Calu3 (cell line): ENCODE measurements at places on chromosomes 13 and 19.

DNA sequence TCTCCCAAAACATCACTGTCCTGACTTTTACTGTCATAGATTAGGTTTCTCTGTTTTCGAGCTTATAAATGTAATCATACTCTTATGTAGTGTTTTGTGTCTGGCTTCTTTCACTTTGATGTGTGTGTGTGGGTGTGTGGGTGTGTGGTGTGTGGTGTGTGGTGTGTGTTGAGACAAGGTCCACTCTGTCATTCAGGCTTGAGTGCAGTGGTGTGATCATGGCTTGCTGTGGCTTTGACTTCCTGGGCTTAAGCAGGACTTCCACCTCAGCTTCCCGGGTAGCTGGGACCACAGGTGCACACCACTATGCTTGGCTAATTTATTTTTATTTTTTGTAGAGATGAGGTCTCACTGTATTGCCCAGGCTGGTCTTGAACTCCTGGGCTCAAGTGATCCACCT lies 59.6 kb downstream of the PDS5B start:
- DNase-seq, result no peak

DNA sequence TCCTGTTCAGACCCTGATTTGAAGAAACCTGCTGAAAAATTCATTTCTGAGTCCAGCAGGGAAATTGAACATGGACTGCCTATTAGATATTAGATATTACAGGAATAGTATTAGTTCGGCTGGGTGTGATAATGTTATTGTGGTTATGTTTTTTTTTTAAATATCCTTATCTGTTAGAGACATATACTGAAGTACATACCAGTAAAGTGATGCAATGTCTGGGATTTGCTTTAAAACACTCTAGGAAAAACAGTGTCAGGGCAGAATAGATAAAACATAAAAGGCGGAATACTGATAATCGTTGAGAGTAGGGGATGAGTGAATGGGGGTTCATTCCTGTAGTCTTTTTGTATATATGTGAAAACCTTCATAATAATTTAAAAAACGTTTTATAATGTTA lies 28.7 kb upstream of the AMER2 start:
- DNase-seq, result no peak

DNA sequence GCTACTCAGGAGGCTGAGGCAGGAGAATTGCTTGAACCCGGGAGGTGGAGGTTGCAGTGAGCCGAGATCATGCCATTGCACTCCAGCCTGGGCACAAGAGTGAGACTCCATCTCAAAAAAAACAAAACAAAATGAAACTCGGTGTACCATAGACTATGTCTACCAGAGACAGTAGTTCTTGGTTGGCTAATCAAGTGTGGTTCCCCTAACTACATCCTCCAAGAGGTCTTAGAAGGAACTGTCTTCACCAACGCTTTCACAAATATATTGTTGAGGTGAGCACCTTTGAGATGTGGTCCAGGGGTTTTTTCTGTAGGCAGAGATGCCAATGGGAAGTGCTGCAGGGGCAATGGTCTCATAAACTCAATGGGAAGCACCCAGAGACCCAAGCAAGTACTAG lies 48.0 kb downstream of the RFC3 start:
- no peak for DNase-seq

- DNase-seq, result no peak
These were observed 29.3 kb downstream of the TFDP1 start for GRCh38 chr13:113613789-113614379.

GRCh38 chr19:51586103-51586728 lies 15.1 kb downstream of the ZNF175 start:
- no peak for DNase-seq

- DNase-seq, result no peak
These were observed 93.2 kb downstream of the TUBA3C start for GRCh38 chr13:19088416-19088815.

GRCh38 chr19:4139614-4140236 lies 13.7 kb upstream of the CREB3L3 start:
- DNase-seq, result peak; percentile 83

DNA sequence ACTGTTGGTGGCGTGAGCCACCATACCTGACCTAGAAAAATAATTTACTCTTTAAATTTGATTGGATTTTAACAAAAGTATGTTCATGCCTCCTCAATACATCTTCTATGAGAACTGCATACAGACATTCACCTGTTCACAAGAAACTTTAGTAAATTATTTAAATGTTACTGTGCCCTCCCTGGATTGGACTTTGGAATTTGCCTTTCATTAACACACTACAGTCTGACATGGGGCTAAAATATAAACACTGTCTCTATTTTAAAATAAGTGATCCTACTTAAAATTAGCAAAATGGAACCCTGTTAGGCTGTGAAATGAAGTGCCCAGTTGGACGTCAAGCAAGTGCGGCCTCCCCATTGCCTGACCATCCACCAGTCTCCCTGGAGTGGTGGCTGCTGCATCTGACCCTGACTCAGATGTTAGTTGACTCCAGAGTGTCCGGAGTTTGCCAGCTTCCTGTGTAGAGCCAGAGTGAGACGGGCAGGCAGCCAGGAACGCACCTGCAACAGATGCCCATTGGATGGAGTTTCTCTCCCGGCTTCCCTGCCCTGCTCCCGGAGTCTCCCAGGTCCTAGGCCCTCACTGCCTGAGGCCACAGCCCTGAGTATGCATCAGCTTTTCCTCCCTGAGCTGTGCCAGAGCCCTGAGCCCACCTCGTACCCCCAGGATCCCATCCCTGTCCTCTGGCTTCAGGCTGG lies 45.9 kb upstream of the ATP11A start:
- DNase-seq, result peak; percentile 17

GRCh38 chr13:45333977-45334922 lies 6.7 kb downstream of the TPT1 start:
- no peak for DNase-seq

DNA sequence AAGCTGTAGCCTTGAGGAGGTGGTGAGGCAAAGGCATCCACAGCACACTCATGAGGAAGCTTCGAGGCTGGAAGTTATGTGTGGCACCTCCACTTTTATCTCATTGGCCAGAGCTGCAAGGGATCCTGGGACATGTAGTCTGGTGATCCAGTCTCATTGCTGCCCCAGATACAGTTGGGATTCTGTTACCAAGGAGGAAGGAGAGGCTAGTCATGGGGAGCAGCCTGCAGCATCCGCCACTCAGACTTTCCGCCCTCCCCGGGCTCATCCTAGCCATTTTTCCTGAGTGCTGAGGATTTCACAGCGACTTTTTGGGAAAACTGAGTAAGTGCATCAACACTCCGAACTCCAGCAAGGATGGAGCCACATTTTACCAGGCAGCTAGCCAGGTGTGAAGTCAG lies 74.4 kb downstream of the DPF1 start:
- DNase-seq, result no peak

DNA sequence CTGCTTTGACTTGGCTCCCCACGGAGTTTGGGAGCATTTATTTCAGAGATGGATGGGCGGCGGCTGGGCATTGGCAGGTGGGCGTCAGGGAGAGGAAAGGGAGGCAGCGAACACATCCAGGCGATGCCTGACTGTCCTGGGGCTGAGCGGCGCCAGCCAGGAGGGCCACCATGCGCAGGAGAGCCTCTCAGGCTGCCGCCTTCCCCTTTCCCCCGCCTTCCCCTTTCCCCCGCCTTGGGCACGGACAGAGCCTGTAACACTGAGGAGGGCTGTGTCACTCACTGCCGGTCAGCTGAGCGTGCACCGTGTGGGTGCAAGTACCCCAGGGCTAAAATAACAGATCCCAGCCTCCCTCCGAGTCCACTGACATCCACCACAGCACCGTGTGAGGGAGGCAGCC lies 11.4 kb downstream of the MCF2L start:
- DNase-seq, result no peak

DNA sequence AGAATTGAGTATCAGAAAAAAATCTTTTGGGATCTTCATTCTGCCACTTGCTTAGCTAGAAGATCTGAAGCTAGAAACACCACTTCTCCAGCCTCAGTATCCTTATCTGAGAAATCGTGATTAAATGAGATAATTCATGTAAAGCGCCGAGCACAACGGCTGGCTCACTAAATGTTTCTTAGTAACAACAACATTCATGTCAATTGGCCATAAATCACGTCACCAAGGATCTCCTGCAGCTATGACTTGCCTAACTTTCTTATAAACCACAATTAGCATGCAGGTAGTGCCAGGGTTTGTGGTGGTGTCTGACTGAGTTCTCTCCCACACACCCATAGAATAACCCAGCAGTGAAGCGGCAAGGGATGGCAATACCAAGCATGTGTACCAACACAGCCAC lies 501.3 kb downstream of the EFNB2 start:
- DNase-seq, result no peak

GRCh38 chr19:23527797-23528196 lies 132.5 kb upstream of the ZNF91 start:
- no peak for DNase-seq

DNA sequence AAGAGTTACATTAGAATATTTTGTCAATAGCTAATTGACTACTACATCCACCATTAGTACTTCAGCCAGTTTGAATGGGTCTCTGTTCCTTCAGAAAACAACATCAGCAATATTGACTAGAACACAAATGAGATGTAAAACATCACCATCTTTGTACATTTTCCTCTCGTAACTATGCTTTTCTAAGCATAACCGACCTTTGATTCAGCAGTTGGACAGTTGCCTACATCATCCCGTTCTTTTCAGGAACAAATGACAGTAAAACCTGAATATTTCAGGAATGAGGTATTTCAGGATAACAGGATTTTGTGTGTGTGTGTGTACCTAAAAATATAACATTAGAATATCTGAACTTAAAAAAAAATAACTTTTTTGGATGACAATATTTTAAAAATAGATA lies 60.9 kb downstream of the STARD13 start:
- DNase-seq, result no peak

GRCh38 chr19:56491399-56491798 lies 14.3 kb upstream of the ZNF667 start:
- DNase-seq, result no peak

DNA sequence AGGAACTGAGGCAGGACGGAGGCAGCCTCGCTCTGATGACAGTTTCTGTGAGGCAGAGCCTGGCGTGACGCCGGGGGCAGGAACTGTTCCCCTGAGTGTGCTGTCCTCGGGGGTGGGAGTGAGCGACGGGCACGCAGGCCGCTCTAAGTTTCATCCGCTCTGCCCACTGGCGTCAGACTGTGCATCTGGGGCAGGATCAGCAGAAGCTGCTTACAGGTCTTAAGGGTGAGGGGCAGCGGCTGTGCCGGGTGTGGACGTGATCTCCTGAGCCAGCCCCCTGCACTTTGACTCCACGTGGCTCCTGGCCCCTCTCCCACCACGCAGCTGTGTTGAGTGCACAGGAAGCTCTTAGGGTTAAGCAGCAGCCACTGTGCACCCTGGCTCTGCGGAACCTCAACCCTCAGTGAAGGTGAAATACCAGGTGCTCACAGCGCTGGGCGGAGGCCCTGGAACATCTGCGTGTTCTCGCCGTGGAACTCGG lies 1.5 kb downstream of the GRK1 start:
- no peak for DNase-seq

DNA sequence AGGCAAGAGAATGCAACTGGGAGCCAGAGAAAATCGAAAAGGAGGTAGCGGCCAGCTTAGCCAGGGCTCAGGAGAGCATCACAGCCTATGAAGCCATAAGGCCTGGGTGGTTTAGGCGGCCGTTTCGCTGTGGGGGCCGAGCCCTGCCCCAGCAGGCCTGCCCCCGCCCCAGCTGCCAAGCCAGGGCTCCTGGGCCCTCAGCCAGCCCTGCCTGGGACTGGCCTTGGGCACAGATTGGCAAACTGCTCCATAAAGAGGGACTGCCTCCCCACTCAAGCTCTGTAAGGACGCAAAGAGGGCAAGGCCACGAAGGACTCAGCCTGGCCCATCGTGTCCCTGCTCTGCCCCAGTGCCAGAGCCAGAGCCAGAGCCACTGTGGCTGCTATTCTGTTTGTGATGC lies 10.2 kb downstream of the ZNF653 start:
- DNase-seq, result no peak

- no peak for DNase-seq
These were observed 1713.1 kb upstream of the PCDH20 start for GRCh38 chr13:63128716-63129115.

- DNase-seq, result no peak
These were observed 63.5 kb upstream of the MYCBP2 start for GRCh38 chr13:77390391-77390790.
